ENCODE measurements at places on chromosomes 4 and X.

DNA sequence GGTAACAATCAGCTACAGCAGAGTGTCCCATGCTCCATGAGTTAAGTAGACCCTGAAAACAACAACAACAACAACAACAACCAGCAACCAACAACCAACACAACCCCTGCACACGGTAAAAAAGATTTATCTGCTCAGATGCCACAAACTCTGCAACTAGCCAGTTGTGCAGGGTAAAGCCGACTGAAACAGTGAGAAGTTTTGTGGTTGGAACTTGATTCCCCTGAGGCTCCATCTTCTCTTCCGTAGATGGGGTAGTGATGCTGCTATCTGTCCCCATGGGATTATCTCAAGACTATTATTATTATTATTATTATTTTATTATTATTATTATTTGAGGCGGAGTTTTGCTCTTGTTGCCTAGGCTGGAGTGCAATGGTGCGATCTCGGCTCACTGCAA is 50.6 kb upstream of the RAPGEF2 start:
- DNase-seq = no peak

DNA sequence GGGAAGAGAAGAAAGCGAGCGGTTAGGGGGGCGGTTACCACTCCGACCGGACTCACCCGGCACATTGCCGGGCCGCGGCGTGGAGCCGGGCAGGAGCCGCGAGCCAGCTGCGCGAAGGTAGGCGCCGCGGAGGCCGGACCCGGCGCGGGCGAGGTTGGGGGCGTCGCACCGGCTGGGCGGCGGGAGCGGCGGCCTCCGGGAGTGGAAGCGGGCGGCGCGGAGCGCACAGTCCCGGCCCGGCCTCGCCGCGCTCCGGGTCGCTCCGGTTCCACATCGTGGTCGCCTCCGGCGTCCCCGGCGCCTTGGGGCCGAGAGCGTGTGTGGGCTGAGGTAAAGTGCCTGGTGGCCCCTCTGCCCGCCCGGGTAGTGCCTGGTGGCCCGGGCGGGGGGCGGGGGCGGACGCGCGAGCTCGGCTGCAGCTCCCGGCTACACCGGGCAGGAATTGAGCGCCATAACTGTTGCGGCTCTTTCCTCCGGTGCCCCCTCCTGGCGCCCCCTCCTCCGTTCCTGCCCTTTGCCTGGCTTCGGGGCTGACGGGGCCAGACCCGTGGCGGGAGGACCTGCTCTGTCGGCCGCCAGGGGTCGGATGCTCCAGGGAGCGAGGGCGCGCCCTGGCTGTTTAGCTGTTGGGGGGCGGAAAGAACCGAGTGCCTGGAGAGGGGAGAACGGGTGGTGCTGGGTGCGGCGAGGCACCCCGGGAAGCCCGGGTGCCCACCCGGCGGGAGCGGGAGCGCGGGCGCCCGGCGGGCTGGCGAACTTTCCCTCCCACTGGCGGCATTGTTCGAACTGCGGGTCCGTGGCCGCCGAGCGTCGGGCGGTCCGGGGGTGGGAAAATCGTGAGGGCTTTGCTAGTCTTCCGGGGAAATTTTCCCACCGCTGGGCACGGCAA is 626 bp downstream of the JADE3 start:
- no peak for DNase-seq

- DNase-seq = no peak
Observed at GRCh38 chr4:80767944-80768343, 262.6 kb upstream of the BMP3 start.

DNA sequence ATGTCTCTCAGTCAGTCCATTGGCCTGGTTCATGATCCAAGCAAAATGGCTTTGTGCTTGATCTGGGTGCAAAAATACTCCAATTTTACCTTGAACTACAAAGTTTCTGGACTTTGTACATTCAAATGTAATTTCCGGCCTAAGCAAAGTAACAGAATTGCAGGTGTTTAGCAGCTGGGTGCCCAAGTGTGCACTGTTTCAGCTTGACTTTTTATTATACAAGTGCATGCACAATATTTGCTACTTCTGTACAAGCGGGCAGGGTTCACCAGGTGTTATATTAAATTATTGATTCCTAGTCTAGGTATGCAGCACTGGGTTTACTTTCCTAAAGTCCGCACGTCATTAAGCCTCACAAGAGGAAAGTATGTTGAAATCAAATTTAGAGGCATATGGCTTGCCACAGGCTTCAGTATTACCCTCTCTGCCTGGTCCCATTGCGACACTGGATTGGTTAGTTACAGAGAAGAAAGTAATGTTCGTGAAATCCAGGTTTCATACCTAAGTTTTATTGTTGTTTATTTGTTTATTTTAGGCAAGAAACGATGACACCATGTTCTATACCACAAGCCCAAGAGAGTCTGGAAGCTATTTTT is 376.9 kb upstream of the CTSO start:
- DNase-seq = no peak

DNA sequence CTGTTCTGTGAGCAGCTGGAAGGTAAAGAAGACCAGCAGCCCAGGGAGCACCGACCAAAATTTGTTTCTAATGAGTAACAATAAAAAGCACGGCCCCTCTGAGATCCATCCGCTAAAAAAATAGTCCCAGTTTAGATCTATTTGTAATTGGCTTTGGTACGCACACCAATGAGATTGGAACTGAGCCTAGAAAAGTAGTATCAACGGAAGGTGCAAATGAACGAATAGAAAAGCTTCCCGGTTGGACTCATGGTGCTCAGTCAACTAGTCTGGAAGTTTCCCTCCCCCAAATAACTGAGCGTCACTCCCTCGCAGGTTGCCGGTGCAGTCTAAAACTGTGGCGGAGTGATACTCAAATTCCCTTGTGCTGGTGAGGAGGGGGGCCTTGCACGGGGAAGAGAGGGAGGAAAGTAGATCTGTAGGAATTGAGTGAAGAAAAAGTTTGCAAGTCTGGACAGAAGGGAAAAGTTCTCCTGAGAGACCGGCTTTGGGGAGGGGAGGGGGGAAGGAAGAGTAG is at the start of gene COL4A5:
COL4A5 (plus strand) TSS at position 413 of the 517 bp plus-strand sequence. CDS start 288 bp downstream, outside the sequence.
- DNase-seq = peak; percentile 30

- DNase-seq = peak; percentile 36
Observed at GRCh38 chr4:19309378-19309777, 942.3 kb upstream of the SLIT2 start.

Data from NCI-H2227 treated with DMSO at 0.1 percent for 48 hours (cell line).